ENCODE measurements at places on chromosomes 2 and 18.

GRCh38 chr18:67135981-67136380, 380.5 kb downstream of the DSEL start:
- DNase-seq = no peak

- no peak for DNase-seq
These were observed 8.5 kb downstream of the GEN1 start for GRCh38 chr2:17762451-17762850.

DNA sequence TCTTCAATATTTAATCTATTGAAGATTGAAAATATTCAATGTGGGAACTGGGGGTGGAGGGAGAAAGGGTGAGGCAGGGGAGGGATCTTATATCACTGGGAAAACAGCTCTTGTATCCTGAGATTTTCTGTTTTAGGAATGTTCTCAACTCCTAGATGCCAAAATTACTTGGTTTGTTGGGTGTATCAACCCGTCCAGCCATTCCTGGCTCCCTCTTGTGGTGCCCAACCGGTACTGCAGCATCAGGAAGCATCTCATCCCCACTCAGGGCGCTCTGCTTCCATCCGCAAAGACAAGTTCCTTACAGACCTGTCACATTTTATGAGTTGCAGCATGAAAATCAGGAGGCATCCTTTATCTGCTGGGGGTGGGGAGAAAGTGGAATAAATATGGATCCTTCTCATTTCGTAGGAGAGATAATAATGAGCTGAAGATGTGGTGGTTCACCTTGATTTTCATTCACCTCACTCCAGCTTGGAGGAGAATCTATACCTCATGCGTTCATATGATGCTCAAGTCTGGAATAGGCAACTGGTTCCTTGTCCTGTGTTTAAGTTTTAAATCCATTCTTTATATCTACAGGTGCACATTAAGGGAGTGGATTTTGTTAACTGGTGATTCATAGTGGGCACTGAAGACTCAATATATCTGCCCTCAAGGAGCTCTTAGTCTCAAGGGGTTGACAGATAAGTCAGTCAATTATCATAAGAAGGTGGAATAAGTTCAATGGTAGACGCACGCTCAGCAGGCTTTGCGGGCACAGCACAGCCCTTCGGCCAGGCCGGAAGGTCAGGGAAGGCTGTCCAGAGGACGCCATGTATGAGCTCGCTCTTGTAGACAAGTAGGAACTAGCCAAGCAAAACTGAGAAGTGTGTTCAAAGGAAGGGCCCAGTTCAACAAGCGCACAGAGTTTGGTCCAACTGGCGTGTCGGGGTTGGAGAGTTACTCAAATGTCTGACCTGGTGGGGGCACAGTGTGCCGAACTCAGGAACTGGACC, 127.3 kb downstream of the RNF144A start:
- peak; percentile 41 for DNase-seq

GRCh38 chr2:203688798-203689197, 17.6 kb upstream of the CD28 start:
- DNase-seq = no peak

DNA sequence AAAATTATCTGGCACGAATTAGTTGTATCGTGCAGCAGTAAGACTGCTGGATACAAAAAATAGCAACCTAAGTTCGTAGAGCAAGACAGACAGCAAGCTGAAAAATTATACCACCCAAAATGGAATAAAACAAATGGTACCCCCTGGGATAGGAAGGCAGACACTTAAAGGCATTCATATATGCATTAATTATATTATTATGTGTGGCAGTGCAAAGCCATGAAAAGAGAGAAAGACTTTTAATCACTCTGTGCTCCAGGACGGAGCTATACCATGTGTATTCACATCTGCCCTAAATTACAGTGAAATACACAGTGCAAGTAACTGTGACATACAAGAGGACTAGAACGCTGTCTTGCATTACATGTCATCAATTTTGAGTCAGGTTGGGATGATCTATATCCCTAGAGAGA, 235.9 kb downstream of the GULP1 start:
- DNase-seq = no peak

DNA sequence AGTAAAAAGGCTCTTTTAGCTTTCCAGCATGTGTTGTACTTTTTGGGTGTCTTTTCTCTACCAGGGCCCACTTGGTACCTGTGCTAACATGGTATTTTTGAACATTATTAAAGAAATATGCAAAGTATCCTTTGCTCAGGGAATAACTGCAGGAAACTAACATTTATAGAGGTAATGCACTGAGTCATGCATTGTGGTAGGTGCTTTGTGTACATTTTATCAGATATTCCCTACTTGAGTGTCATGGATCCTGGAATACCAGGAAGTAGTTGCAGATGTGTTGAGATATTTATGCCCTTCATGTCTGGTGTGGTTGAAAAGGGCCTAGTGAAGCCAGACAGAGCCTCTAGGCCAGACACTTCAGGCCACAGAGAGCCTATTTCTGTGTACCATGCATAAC, 215.5 kb upstream of the CYRIA start:
- DNase-seq = no peak

DNA sequence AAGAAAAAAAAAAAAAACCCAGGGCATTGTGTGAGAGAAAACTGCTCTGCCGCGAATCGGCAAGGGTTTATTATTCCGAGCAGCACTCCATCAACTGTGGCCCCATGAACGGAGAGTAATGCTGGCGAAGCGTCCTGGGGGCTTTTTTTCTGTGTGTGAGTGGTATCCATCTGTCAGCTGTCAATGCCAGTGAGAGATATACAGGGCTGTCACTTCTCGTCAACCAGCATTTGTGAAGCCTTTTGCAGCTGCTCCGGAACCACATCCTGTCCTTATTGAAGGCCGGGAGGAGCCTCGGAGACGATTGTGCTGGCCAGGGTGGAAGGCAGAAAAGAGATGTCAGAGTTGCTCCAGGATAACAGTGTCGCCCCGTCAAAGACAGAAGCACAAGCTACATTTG, 356.9 kb upstream of the SMIM21 start:
- no peak for DNase-seq

DNA sequence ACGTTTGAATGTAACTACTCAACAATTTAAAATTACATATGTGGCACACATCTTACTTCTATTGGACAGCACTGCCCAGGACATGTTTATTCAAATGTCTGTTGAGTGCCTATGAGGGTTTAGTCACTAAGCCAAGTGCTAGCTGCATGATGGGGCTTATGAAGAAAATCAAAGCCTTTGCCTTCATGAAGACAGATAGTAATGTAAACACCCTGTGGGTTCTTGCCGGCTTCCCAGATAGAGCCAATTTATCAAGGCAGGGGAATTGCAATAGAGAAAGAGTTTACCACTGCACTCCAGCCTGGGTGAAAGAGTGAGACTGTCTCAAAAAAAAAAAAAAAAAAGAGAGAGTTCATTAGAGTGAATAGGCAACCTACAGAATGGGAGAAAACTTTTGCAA, 43.7 kb upstream of the NEB start:
- DNase-seq = no peak

GRCh38 chr2:149613704-149614103, 26.1 kb upstream of the MMADHC start:
- DNase-seq = no peak

GRCh38 chr2:83970217-83970929, 488.7 kb downstream of the SUCLG1 start:
- no peak for DNase-seq

DNA sequence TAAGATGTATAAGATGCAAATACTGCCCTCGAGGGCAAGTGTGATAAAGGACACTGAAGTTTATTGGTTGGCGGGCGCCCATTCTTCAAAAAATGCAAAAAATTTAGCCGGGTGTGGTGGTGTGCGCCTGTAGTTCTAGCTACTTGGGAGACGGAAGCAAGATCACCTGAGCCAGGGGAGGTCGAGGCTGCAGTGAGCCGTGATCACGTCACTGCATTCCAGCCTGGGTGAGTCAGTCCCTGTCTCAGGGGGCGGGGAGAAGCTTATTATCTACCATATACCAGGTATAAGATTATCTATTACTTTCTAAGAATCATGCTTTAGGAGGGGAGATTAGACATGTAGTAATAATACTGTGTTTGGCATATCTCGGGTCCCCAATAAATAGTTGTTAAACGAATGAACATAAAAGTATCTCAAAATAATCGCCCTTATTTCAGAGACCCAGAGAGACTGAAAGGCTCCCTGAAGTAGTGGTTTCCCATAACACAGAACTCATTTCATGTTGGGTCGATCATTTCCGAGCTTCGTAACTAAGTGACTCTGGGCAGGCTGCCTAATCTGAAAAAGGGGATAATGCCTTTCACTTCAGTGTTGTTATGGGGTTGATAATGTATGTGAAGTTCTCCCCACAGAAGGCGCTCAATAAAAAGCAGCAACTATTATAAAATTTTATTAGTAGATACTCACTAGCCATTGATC, 1.2 kb upstream of the SELENOI start:
- DNase-seq = no peak
